ENCODE measurements at places on chromosomes 5 and 9.

GRCh38 chr5:150624334-150625163 lies 15.9 kb upstream of the SYNPO start:
- DNase-seq, result peak; percentile 49

GRCh38 chr5:83249156-83249555 lies 171.8 kb downstream of the XRCC4 start:
- DNase-seq, result no peak

- DNase-seq, result peak; percentile 91
These were observed 294.8 kb upstream of the KLF4 start for GRCh38 chr9:107784235-107784958.

GRCh38 chr5:90131383-90132133 lies 278.0 kb downstream of the CETN3 start:
- no peak for DNase-seq

DNA sequence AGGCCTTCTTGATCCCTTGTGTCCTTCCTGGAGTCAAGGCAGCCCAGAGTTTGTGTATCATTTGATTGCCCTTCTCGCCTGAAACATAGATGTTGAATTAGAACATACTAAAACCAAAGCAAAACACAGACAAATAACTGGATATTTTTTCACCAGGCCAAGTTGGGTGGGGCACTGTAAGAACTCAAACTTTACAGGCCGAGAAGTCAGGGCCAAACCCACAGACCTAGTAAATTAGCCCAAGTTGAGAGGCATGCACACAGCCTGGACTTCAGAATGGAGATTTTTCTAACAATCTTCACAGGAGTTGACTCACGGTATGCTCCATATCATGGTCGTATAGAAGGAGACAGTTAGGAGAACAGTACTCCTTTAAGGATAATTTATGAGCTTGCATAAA lies 121.7 kb downstream of the PIK3R1 start:
- no peak for DNase-seq

- no peak for DNase-seq
These were observed 125.4 kb upstream of the ANKH start for GRCh38 chr5:14996997-14997396.

DNA sequence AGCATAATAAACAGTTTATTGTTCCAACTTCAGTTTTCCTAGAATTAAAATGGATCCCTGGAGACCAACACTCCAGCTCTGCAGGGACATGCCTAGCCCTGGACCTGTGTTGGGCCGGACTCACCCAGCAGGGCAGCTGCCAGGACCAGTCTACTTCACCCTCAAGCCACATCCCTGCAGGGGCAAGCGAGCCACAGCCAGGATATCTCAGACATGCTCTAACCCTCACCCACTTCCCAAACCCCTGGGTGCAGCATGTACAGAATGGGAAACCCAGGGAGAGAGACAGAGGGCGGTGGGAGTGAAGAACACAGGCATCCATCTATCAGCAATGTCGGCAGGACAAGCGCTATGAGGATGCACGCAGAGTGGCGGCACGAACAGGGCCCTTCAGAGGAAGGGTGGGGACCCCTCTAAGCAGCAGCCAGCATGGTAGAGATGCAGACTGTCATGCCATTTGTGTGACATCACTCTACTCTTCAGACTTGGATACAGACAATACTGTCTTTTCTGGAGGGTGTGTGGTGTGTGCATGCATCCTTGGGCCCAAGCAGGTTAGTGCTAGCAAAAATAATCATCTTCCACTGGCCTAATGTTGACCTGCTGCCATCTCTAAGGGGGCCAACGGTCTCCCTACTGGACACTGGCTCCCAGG lies 83.1 kb downstream of the SEMA4D start:
- DNase-seq, result no peak
